ENCODE measurements at places on chromosomes 12 and 14.

- DNase-seq, result no peak
These were observed 315.3 kb downstream of the ZFP36L1 start for GRCh38 chr14:68477461-68478085.

GRCh38 chr14:78417532-78417931 lies 247.4 kb downstream of the NRXN3 start:
- DNase-seq, result no peak

DNA sequence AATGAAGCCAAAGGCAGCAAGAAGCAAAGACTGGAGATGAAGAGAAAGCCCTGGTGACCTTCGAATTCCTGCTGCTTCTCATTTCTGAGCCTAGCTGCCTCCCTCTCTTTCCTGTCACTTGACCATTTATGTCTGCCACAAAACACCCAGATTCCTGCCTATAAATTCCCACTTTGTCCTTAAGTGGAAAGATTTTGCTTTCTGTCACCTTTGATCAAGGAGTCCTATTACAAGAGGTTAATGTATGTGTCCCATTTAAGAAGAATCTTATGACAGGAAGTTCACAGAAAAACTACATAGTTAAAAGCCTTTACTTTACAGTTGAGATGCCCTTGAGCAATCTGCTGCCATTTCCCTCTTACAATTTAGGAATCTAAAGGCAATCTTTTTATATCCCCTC lies 155.7 kb downstream of the GALC start:
- DNase-seq, result no peak

GRCh38 chr12:58365087-58365390 lies 423.7 kb downstream of the ATP23 start:
- no peak for DNase-seq

DNA sequence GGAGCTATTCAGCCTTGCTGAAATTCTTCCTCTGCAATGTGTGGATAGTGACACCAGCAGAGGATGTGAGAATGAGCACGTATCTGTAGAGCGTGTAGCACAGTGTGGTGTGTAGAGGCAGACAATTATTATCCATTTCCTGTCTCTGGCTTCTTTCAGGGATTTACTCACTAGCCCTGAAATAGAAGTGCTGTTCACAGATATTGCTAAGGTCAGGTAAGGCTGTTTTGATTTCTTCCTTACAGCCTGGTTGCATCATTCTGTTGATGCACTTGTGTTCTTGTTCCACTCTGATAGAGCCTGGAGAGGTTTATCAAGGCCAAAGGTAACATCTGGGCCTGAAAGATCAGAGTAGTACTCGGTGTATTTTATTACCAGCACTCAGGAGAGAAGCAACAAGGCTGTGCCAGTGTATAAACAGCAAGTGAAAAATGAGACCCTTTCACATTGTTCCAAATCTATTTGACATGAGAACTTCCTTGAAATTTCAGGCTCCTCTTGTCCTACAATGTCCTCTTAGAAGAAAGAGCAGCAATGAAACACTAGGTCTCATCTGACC lies 16.7 kb downstream of the ARG2 start:
- no peak for DNase-seq

GRCh38 chr14:73220061-73220460 lies 17.2 kb upstream of the PAPLN start:
- no peak for DNase-seq

GRCh38 chr12:76964784-76965571 lies 86.2 kb upstream of the CSRP2 start:
- DNase-seq, result no peak
